ENCODE measurements at places on chromosomes 16 and 17.

GRCh38 chr17:78399693-78400144, 21.3 kb downstream of the PGS1 start:
- no peak for DNase-seq

GRCh38 chr17:44095647-44096496, 25.3 kb downstream of the G6PC3 start:
- peak; percentile 88 for DNase-seq

DNA sequence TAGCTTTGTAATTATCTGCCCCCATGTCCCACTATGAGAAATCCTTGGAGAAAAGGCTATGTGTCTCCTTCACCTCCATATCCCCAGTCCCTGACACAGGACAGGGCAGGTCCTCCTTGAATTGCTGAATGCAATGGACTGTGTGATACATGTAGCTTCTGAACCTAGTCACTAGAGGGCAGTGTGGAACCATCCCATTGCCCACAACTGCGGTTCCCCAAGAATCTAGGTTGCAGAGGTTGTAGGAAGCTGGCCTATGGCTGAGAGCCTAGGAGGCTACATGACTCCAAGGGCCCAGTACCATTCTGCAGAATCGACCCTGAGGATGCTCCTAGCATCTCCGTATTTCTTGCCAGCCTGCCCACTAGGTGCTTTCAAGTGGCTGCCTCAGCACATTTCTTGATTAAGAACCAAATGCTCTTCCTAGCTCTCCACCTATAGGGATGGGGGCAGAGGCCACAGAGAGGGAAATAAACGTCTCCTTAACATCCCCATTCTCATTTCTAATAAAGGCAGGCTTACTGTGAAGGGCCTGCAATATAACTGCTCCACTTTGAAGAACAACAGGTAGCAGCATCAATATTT, 394.0 kb downstream of the CA10 start:
- DNase-seq = peak; percentile 63

GRCh38 chr17:75024686-75025397, 12.4 kb downstream of the MRPL58 start:
- no peak for DNase-seq

DNA sequence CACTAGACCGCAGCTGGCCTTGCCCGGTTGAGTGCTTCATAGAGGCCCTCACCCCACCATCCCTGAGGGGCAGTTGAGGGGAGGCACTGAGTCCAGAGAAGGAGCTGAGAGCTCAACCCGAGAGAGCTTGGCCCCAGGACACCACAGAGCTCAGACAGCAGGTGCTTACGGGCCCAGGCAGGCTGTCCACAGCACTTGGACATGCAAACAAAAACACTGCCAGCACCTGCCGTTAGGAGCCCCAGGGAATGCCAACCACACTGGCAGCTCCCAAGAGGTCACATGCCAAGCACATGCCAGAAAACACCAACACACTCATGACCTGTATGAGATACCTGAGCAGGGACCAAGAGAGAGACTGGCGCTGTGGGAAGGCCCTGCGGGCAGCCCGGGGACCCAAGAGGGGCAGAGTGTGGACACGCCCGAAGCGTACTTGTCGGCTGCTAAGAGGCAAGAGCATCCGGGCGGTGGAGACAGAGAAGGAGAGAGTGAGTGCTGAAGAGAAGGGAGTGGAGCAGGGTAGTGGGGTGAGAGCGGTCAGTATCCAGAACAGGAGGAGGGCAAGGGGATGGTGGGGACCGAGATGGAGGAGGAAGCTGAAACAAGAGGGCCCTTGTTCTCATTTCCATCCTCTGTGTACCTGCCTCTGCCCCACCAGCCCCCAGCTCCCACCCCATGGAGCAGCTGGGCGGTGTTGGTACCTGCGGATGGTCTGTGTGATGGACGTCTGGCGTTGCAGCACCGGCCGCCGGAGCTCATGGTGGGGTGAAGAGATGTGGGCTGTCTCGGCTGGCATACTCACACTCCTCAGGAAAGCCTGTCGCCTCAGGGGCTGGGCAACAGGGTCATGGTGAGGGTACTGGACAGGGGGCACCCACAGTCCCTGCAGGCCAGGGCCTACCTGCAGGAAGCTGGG, 8.2 kb downstream of the RHBDF1 start:
- no peak for DNase-seq

DNA sequence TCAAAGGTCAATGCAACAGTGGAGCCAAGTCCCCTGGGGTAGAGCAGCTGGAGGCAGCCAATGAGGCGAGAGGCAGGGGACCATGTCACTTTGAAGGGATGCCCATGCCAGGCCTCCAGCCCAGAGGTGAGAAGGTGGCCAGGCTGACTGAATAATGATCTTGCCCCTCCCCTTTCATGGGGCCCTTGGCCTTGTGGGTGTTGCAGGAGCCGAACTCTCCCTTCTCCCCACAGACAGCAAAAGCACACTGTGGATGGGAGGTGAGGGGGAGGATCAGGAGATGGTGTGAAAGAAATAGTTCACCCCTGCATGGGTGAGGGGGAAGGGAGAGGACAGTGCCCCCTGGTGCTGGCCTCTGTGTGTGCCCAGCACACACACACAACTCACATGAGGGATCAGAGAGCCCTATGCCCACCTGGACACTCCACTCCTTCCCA, 15.8 kb upstream of the TBX21 start:
- DNase-seq = no peak

DNA sequence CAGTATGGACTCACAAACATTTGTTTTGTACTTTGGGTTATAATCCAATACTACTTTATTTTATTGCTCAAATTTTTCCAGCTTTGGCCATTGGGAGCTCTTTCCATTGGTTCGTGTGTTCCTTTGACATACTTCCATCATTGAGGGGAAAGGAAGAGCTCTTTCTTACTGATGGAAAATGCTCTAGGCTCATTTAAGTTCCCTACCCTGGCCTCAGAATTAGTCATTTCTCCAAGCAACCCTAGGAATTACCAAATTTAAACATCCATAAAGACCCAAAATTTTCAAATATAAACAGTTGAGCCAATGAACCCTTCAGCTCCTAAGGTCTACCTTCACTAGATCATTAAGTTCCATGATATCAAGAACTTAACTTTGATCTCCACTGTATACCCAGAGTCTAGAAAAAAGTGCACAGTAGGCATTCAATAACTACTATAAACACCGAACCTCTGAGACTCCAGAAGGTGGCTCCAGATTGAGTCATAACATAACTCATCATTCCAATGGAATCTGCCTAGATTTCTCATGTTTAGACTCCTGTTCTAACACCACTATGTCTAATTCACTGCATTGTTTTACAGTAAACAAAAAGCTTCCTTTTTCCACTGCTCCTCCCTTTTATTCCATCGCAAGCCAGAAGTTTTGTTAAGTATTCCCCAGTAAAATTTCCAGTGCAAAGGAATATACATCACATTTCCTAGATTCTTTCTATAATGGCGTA, 39.0 kb downstream of the SMURF2 start:
- no peak for DNase-seq

GRCh38 chr16:22844416-22844815, 30.5 kb downstream of the HS3ST2 start:
- no peak for DNase-seq

- no peak for DNase-seq
These were observed 89.8 kb downstream of the TMEM100 start for GRCh38 chr17:55632893-55633292.

DNA sequence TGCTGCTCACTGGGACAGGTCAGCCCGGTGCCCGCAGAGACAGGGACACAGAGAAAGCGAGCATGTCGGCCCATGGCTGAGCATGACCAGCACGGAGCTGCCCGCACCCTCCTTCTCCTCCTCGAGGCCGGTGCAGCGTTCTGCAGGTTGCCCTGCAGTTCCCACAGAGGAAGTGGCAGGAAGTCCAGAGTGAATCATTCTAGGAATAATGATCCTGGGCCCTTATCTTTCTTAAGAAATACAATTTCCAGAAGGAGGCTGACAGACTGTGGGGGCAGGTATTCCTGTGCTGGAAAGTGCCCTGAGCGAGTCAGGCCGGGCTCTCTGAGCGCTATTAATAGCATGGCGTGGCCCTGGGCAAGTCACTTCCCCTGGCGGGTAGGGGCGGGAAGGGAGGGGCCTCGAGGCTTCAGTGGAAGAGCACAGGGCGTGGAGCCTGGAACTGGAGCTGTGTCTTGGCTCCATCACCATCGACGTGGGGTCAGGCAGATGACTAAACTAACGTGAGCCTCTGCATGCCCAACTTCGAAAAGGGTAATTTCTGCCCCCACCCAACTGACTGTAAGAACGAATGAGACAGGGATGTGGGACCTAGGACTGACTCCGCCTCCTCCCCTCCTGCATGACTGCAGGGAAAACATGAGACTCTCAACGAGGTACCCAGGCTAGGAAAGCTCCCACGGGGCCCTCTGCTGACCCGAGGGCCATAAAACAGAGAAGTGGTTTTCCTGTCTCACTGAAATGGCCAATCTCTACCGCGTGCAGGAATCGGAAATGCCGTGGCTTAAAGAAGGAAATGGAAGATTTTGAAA, 9.8 kb downstream of the TMEM204 start:
- DNase-seq = peak; percentile 36

- no peak for DNase-seq
These were observed 9.0 kb downstream of the STAT5B start for GRCh38 chr17:42266918-42267766.

GRCh38 chr16:55408661-55409060, 70.3 kb upstream of the MMP2 start:
- no peak for DNase-seq

GRCh38 chr17:74943808-74944522, 8.3 kb downstream of the OTOP3 start:
- DNase-seq = no peak

GRCh38 chr16:25988084-25988483, 296.3 kb downstream of the HS3ST4 start:
- DNase-seq = no peak

Measured in NT2/D1 (cell line).